H1 (cell line): ENCODE measurements at places on chromosomes 2 and 18.

DNA sequence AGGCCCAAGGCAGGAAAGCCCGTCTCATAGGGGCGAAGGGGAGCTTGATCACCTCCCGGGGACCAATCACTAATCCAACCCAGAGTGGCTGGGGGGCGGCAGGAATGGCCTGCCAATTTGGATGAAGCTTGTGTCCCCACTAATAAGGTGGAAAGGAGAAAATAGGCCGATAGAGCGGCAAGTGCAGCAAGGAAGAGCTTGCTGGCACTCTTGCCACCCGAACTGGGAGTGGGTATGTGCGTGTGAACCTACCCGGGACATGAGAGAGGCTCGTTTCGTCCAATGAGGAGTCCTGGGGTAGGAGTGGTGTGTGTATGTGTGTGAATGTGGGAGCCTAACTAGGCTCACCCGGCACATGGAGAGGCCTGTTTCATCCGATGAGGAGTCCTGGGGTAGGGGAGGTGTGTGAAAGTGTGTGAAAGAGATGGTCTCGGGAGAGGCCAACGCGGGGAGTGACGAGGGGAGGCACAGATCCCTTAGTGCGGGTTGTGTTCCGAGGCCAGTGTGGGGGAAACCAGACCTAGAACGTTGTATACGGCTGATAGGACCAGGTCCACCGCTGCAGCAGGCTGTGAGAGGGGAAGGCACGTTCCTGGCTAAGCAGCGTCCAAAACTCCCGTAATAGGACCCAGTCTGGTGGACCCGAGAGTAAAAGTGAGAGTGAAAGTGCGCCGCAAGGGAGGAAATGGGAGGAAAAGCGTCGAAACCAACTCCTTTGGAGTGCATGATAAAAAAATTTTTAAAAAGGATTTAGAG lies 47.1 kb upstream of the SELENOI start:
- peak; percentile 71 for DNase-seq

GRCh38 chr2:15758848-15759247 lies 167.2 kb downstream of the DDX1 start:
- DNase-seq, result no peak

- no peak for DNase-seq
These were observed 142.9 kb upstream of the SH3BP4 start for GRCh38 chr2:234808907-234809306.

DNA sequence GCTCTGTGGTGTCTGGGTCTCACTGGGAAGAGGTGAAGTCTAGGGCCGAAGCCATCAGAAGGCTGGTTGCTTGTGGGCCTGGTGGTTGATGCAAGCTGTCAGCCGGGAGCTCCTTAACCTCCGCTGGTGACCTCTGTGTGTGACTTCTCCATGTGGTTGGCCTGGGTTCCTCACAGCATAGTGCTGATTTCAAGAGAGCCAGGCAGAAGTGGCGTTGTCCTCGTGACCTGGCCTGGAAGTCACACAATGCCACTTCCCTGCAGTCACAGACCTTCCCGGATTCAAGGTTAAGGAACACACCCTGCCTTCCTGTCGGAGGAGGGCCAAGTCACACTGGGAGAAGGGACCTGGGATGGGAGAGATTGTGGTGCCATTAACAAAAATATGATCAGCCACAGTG lies 303.7 kb upstream of the HS6ST1 start:
- no peak for DNase-seq

GRCh38 chr2:210250622-210251021 lies 25.4 kb upstream of the ACADL start:
- DNase-seq, result no peak

DNA sequence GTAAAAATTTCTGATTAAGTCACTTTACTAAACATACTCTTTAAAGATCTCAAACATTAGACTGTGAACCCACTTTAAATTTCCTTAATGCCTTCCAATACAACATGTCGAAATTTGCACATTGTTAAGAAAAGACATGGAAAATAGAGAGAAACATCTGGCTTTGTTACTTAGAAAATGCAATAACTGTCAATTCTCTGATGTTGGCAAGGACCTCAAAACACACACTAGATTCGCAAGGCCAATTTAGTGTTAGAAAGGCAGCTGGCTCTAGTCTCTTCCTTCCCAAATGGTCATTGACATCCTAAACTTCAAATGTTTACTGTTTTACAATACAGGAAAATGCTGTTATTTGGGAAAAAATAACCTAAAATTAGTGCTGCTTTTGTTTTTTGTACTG lies 110.6 kb downstream of the UPP2 start:
- no peak for DNase-seq
